ENCODE measurements at places on chromosomes 5 and 9.

- no peak for DNase-seq
Observed at GRCh38 chr5:37720550-37720952, 119.3 kb downstream of the GDNF start.

DNA sequence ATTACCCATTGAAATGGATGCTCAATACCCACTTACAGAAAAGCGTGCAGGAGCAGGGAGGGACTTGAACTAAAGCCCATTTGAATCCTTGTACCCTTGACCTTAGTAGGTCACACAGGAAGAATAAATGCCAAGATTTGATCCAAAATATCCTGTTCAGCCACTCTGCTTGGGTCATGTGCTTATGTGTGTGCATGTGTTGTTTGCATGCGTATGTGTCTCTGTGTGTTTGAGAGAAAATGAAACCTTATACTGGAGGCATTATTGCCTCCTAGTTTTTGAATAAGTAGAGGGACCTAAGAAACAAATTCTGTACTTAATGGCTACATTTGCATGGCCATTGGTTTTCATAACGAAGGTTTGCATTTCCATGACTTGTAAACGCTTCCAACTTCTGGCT lies 63.4 kb upstream of the TRIM32 start:
- DNase-seq = no peak

- DNase-seq = no peak
Observed at GRCh38 chr5:177334781-177335700, 16.4 kb downstream of the LMAN2 start.

GRCh38 chr9:107712390-107712789 lies 222.8 kb upstream of the KLF4 start:
- no peak for DNase-seq

GRCh38 chr5:40571729-40572128 lies 108.0 kb upstream of the PTGER4 start:
- no peak for DNase-seq

DNA sequence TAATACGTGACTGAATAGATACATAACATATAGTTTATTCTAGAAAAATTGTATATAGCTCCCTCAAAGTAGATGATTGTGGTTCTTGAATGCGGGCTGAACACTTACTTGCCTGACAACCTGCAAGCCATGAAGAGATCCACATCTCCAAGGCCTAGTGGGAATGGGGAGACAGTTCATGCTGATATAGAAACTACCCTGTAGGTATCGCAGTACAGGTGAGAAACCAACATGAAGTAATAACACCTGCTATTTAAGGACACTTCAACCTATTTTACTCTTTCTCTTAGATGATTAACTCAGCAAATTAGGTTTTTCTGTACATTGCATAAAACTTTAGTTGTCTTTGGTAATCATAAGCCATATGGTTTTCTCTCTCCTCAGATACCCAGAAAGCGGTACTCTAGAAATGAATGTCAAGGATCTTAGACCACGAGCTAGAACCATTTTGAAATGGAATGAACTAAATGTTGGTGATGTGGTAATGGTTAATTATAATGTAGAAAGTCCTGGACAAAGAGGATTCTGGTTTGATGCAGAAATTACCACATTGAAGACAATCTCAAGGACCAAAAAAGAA lies 47.3 kb downstream of the UHRF2 start:
- no peak for DNase-seq

- no peak for DNase-seq
Observed at GRCh38 chr9:2466703-2467102, 154.9 kb upstream of the VLDLR start.

DNA sequence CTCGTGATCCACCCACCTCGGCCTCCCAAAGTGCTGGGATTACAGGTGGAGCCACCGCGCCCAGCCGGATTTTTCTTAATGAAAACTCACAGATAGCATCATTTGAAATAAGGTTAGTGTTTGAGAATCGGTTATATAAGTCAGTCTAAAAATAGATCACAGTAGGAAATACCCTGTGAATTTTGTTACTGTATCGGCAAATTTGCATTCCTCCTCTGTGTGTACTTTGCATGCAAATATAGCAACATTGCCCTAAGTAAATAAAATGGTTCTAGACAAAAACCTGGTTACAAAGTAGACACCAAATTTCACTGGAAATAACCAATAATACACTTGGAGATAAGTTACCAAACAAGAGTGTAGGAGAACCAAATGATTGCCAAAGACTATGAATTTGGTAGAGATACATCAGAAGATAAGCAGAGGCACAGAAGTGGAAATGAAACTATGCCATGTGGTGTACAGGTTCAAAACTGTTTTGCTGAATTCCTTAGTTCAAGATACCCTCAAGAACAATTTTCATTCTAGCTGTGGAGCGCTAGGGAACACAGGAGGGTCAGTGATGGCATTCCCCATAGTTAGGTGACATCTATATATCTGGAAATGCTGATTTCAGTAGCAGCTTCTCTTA lies 58.1 kb downstream of the ICE1 start:
- no peak for DNase-seq

DNA sequence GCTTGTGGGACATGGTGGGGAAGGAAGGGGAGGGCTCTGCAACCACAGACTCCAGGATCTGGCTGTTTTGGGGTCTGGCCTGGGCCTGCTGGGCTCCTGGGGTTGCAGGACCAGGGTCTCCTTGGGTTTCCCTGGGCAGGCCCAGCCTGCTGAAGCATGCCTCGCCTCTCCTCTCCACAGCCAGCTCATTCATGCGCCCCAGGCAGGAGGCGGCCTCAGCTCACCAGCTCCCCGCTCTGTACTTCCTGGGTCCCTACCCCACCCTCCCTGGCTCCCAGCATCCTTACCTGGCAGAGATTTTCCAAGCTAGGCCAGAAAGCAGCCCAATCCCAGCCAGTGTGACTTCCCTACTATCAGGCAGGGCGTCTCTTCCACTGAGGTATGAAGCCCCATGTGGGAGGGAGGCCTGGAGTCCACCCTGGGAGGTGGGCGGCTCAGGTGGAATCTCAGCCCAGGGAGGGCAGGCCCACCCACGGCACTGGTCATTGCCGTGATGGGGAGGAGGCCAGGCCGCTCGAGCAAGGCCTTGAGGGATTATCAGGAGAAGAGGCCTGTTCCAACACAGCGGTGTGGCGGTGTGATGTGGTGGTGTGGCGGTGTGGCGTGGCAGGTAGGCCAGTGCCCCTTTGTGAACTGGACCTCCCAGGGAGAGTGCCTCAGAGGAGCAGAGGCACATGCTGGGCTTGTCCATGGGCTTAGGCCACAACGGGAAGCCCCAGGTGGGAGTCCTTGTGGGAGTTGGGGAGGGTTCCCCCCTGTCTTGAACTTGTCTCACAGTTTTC lies 103.4 kb downstream of the DAB2IP start:
- DNase-seq = no peak

DNA sequence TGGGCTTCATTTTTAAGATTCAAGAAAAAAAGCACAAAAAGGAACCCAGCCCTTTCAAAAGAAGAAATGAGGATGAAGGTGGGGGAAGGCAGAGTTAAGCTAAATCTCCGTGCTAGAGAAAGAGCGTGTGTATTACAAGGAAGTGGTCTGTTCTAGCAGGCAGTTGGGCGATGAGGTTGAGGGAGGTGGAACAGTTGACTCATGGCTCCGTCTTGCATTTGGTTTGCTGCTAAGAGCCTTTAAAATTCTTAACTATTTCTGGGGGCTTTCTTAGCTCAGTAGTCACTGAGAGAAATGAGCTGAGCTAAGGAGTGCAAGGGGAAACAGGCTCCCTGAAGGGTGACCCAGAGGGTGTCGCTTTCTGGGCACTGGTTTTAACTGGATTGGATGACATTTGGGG lies 117.4 kb downstream of the GCNT1 start:
- DNase-seq = no peak

DNA sequence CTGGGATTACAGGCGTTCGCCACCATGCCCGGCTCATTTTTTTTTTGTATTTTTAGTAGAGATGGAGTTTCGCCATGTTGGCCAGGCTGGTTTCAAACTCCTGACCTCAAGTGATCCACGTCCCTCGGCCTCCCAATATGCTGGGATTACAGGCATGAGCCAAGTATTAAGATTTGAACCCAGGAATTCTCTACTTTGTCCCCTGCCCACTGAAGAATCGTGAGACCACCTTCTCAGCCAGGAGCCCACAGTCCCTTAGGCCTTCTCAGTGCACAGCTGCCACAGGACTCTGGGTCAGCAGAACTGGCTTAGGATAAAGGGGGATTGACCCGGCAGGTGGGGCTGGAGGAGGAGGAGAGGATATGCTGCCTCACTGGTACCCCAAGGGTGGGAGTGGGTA lies 13.4 kb downstream of the OLFML2A start:
- DNase-seq = no peak

GRCh38 chr5:39025456-39025855 lies 48.7 kb downstream of the RICTOR start:
- no peak for DNase-seq

- DNase-seq = no peak
Observed at GRCh38 chr9:6781476-6781875, 23.7 kb downstream of the KDM4C start.

- DNase-seq = no peak
Observed at GRCh38 chr5:132444061-132444460, 46.5 kb downstream of the IRF1 start.

GRCh38 chr9:108270561-108270960 lies 585.2 kb downstream of the ACTL7B start:
- no peak for DNase-seq

DNA sequence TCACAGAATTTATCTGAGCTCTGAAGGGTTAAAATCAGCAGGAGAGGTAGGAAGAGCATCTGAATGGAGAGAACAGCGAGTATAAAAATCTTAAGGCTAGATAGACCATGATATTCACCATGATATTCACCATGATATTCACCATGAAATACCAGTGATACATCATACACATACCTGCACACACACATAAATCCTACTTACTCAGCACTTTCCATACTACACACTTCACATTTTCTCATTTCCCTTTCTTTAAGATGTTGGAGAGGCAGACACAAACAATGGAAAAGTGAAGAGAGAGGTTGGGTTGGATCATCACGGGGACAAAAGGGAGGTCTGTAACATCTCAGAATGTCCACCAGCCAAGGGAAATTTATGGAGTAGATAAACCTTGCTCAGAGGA lies 66.4 kb upstream of the ATP10B start:
- no peak for DNase-seq

DNA sequence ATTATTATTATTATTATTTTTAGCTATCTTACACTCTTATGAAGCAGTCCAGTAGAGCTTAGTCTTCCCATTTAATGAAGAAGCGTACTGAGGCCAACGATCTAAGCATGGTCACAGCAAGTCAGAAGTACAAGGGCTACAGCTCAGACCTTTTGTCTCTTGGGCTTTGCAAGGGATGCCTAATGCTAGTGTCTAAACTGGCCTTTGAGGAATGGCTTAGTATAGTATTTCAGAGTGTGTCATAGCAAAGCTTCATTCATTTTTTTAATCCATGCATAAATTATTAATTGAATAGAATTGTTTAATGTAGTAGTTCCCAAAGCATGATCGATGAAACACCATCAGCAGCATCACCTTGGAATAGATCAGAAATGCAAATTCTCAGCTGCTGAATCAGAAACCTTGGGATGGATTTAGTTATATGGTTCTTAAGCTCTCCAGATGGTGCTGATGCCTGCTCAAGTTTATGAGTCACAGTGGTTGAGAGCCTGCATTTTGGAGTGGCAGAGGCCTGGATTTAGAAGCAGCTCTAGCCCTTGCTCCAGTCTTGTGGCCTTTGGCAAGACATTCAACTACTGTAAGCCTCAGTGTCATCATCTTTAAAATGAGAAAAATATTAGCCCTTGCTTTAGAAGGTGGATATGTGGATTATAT lies 6.1 kb downstream of the IL12B start:
- no peak for DNase-seq

GRCh38 chr9:136762915-136763648 lies 1.2 kb downstream of the LCN15 start:
- peak; percentile 99 for DNase-seq

GRCh38 chr9:128153060-128153946 lies 4.0 kb downstream of the LCN2 start:
- peak; percentile 49 for DNase-seq

DNA sequence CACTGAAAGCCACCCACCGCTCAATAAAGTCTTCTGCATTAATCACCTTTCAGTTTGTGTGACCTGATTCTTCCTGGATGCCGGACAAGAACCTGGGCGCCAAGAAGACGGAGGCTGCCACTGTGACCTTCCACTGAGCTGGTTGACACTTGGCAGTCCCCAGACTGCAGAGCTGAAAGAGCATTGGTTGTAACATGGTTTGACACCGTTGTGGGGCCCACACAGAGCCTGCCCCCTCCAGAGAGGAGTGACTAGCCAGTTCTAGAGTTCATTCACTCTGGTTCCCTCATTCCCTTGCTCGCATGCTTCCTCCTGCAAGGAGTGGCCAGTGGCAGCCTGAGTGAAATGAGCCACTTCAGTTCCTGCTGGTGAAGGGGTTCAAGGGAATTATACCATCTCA lies 86.2 kb upstream of the ANXA1 start:
- no peak for DNase-seq

DNA sequence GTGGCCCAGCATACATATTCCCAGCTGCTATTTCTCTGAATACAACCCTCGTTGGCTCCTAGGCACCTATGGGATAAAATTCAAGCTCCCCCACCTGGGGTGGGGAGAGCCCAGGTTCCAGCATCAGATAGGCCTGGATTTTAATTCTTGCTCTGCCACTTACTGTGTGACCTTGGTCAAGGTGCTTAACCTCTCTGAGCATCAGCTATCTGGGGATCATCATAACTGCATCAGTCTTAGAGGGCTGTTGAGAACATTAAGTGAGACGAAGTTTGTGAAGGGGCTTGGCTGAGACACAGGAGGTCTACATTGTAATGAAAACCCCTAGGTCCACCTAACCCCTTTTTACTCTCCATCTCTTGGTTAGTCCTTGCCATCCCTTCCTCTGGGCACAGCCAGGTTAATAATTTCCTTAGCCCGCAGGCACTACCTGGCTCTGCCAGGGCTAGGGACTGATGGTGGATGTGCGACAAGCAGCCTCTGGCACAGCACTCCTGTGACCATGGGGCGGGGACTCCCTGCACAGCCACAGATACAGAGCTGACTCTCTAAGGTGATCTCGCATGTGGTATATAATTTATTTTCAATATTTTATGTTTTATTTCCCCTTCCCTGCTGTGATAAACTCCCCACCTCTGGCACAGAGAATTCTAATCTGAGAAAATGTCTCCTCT lies 68.7 kb downstream of the CRB2 start:
- no peak for DNase-seq

DNA sequence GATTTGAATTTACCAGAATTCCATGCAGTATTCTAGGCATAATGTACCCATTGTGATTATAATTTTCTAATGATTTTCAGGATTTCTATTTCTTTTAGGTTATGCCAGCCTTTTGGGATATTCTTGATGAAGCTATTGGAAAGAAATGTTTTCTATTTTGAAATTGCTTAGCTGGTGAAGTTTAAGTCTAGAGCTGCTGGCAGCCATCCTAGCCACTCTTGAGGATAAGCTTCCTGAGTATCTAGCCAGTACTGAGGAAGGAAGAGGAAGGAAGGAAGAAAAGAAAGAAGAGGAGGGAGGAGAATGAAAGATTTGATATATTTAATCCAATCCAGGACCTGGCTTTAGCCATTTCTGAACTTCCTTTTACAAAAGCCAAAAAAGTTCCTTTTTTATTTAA lies 142.1 kb upstream of the DAB2 start:
- DNase-seq = no peak

GRCh38 chr5:42779083-42779482 lies 22.5 kb downstream of the CCDC152 start:
- no peak for DNase-seq

- peak; percentile 22 for DNase-seq
Observed at GRCh38 chr5:131814990-131815389, 18.2 kb upstream of the FNIP1 start.

- DNase-seq = peak; percentile 96
Observed at GRCh38 chr9:121550569-121551512, 51.2 kb upstream of the GGTA1 start.
